ENCODE measurements at places on chromosomes 5 and 9. TPM values are rescaled to one million over a fixed set of nuclear protein-coding genes. Genes with fewer than 3 reads are reported as not detected.

DNA sequence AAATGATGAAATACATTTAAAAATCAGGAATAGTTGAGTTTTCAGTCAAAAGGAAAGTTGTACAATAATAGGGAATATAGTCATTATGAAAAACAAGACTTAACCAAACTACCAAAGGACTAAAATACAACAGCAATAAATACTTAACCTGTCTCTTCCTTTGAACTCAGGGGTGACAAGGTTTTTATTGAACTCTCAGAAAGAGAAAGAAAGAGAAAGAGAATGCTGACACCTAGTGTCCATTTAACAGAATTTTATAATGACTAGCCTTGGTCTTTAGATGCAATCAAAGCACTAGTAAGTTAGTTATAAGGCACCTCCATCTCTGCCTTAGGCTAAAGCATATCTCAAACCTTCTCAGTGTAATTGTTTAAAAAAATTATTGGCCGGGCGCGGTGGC, 47.5 kb downstream of the UIMC1 start:
- peak; percentile 40 for DNase-seq

DNA sequence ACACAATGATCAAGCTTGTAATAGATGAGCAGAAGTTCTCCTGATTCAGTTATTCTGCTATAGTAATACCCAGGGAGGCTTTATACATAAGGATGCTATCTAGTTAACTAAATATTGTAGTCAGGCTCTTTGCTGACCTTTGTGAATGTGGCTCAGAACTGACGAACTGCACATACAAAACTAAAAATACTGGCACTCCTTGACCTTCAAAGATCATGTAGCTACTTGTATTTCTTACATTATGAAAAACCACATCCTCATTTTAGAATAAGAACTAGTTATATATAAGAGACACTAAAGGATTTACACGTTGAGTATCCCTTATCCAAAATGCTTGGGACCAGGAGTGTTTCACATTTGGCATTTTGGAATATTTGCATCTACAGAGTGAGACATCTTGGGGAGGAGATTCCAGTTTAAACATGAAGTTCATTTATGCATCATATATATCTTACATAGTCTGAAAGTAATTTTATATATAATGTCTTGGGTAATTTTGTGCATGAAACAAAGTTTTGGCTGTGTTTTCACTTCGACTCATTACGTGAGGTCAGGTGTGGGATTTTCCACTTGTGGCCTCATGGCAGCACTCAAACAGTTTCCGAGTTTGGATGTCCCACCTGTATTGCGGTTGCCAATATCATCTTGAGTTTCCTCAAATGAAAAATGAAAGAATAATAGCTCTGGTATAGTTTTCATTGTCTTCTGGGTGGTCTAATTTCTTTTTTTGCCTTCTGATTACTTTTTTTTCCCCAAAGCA, 58.4 kb upstream of the FBXL7 start:
- no peak for DNase-seq

DNA sequence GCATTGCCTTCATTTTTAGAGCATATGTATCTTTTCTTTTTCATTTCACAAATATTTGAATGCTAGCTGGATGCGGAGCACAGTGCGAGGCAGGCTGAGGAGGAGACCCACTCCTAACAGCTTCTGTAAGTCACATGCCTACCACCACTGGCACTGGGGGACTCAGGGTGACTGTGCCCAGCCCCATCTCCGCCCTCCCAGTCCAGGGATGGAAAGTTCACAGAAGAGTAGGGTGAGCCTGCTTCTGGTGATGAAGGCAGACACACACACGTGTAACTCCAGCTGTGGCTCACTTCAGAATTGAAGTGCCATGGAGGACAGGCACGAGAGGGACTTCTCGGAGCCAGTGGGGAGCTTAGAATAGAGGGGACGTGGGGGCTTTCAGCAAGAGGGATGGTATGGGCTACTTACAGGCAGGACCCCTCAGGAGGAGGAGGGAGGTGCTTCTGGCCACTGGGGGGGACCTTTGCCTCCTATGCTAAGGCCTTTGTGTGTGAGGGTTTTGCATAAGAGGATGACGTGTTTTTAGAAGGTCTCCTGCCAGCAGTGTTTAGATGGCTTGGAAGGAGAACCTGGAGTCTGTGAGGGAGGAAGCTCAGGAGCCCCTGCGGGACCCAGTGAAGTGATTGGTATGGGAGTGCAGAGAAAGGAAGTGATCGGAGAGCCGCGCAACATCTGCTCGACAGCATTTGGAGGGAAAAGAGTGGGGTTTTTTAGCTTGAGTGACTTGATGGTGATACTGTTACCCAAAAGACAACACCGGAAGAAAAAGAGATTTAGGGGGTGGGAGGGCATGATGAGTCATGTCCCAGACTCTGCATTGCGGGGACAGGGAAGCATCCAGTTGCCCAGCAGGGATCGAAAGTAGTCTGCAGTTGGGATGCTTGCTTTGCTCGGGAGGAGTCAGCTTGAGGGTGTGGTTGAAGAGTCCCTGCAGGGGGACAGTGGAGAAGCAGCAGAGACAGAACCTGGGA, 163.5 kb upstream of the OTULINL start:
- no peak for DNase-seq

- peak; percentile 98 for DNase-seq
Measured at GRCh38 chr5:96823900-96824380, 16.2 kb upstream of the ERAP1 start.

DNA sequence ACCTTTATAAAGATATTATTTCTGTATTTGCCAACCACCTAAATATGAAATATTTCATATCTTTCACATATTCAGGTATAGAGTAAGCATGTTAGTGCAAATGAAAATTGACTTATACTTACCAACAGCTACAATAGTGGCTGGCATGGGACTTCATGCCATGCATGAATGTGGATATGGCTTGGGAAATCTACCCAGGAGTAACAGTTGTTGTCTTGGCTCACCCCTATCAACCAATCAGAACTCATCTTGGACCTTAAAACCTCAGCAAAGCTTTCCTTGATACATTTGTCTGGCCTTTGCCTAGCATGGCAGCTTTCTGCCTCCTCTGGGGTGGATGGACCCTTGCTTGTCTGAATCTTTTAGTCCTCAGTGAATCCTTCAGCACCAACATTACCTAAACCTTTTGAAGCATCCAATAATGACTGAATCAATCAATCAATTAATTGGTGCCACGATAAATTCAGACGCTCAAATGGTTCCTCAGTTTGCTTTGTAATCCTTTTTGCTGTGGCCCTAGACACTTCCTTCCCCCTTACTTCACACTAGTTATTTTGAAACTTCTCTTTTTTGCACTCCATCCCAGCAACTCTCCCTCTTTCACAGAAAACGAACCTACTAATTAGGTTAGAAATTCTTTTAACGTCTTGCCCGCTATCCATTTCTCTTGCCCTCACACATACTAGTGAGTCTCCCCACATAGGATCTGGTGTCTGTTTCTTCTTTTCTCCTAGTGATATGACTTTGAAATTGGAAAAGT, 132.3 kb upstream of the ZNF608 start:
- DNase-seq: no peak

- peak; percentile 97 for DNase-seq
Measured at GRCh38 chr5:9034649-9035048, 511.2 kb downstream of the SEMA5A start.

DNA sequence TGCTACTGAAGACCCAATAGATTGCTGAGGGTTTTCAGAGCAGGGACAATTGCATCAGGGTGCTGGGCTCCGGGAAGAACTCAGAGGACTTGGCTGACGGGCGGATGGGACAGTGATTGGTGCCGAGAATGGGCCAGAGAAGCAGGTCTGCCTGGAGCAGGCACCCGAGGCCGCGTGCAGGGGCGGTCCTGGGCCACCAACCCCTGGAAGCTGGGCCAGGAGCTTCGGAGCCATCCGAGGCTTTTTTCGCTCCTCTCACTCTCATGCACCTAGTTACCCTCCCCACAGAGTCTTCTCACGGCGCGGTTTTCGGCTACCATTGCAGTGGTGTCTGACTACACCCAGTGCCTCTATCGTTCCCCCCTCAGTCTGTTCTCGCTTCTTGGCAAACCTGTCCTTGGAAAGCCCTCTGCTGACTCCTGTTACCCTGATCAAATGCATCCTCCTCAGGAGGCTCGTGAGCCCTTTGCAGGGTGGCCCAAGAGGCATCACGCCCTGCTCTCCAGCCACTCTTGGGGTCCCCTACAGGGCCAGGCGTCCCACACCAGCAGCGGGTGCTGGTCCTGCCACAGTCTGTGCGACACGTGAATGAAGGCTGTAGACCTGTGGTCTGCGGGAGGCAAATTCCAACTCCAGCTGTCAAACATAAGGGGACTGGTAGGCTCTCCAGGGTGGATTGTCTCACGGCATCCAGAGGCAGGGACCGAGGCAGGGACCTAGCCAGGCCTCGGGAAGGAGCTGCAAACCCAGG, 1.2 kb upstream of the CLPTM1L start:
- DNase-seq: no peak

DNA sequence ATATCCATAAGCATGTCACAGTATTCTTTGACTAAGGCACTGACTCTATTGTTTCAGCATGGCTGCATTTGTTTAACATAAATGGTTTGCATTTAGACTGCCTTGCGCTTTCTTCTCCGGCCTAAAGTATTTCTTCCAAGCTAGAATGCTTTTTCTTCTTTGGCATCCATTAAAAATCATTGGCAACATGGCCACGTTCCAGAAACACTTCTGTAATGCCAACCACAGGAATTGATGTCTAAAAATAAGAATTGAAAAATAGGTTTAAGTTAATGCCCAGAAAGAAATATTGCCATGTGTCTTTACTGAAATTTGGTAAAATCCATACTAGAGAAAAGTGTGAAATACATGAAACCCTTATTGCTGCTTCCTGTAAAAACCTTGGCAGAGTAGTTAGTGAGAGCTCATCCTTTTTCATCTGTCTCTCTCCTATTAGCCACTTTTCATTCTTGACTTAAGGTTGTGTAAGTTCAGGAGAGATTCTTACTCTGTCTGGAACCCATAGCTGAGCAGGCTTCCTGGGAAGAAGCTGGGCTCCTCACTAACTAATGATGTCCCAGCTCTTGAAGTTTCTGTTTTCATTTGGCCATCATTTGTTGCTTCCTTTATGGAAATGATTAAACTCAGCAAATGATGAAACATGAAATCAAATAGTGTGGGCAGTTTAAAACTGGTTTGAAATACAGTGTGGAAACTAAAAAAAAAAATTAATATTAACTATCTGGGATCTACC, 58.2 kb upstream of the RPS23 start:
- DNase-seq: no peak

DNA sequence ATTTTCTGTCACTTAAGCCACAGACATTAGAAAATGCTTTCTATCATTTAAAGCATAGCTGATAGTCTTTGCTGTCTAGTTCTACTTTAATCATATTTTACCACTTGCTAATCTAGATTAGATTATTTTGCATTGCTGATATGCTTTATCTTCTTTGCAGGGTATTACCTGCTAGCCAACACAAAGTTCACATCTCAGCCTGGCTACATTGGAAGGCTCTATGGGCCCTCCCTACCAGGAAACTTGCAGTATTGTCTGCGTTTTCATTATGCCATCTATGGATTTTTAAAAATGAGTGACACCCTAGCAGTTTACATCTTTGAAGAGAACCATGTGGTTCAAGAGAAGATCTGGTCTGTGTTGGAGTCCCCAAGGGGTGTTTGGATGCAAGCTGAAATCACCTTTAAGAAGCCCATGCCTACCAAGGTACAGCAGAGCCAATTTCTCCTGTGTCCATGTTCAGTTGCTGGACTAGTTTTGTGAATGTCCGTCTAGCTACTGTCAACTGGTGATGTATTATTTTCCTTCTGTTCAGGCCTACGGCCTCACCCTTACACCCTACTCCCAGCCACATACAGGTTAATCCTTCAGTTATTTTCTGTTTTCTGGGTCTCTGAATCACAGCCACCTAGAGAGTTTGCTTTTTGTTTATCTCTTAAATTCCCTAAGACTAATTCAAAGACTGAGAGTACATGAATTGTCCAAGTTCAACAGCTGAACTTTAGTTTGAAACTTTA, 99.9 kb downstream of the MAMDC2 start:
- peak; percentile 19 for DNase-seq

GRCh38 chr9:105690742-105691141, 3.6 kb upstream of the TMEM38B start:
- DNase-seq: peak; percentile 21

DNA sequence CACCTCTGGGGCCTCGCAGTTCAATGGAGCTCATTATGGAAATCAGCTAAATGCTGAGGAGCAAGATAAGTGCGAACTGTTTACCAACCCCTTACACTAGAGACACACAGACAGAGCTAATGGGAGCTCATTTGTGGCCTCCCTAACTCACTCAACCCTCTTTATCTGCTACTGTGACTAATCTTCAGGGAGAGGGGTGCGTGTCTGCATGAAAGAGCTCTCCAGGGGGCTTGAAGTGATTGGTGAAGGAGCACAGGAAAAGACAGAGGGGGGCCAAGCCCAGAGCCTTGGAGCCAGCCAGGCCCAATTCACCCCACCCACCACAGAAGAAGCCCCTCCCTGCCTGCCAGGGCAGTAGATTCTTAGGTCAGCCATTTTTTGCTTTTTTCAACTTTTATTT, 466.8 kb upstream of the BRINP1 start:
- DNase-seq: no peak

- DNase-seq: peak; percentile 65
Measured at GRCh38 chr9:16121601-16122286, 568.9 kb downstream of the CCDC171 start.

DNA sequence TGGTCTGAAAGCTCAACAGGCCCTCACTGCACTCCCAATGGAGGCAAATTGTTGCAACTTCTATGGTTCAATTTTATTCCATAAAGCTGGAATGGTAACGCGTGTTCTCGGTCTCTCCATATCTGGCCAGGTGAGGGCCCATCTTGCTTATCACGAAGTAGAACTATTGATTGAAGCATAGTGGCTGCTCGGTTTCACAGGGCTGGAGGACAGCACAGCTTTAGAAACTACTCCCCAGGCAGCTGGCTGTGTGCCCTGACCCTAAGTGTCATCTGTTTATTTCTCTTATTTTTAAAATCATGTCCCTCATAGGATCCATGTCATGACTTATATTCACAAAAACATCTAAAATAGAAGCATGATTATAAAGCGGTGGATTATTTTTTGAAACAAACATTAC, 223.4 kb downstream of the NPR3 start:
- no peak for DNase-seq

Gene CATSPER3
- not detected for total RNA-seq

Gene PHYHD1
- not detected for total RNA-seq

Gene DBH
- not detected for total RNA-seq

Gene CMYA5
- total RNA-seq: 0.05 TPM

Gene PLCXD3
- 1.3 TPM for total RNA-seq

Gene YIPF5
- 123 TPM for total RNA-seq

Gene ABLIM3
- 36.7 TPM for total RNA-seq
